ENCODE measurements at places on chromosomes 16 and 17. TPM values are rescaled to one million over a fixed set of nuclear protein-coding genes. Genes with fewer than 3 reads are reported as not detected.

The ODAD4 gene
- 0.48 TPM for total RNA-seq

The CDH5 gene
- 52.8 TPM for total RNA-seq

The HBA1 gene
- total RNA-seq: 15.2 TPM

The SEPTIN1 gene
- 4.6 TPM for total RNA-seq

The RHBDF1 gene
- total RNA-seq: 43.3 TPM

The DYNLRB2 gene
- total RNA-seq: 1.9 TPM

The ITGAX gene
- total RNA-seq: 16.8 TPM

The PMFBP1 gene
- total RNA-seq: 0.33 TPM

The ERN2 gene
- not detected for total RNA-seq

DNA sequence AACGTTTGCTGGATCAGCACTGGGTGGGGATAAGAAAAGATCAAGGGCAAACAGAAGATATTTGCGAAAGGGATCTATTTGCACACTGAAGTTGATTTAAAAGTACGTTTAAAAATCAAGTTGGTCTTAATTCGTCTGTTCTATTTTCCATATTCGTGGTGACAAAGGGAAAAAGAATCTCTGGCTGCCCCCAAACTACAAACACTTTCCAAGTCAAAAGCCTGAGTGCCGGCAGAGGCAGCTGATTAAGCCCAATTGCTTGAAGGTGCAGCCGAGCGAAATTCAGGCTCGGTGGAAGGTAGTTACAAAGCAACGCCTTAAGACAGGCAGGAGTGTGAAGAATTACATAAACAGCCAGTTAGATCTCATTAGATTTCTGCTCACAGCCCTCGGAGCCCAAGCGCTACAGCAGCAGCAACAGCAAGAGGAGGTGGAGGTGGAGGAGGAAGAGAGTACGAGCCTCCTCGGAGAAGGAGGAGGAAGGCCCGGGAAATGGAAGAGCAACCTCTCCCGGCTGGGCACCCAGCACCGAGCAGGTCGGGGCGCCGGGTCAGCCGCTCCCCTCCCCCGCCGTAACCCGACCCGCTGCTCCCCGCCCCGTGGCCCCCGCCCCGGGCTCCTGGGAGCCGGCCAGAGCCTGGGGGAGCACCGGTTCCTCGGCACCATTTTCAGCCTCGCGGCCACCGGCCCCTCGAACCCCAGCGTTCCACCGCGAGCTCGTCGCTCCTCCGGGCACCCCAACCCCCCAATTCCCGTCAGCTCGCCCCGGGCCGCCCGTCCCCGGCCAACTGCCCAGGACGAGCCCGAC is 890 bp downstream of the TOB1 start:
- H3K4me1 ChIP-seq: no peaks in the 10 kb centered on the region
- peak overlapping the region; percentile 100 for H3K27ac ChIP-seq
- H3K27me3 ChIP-seq: no peaks in the 10 kb centered on the region
- no peak for DNase-seq
- H3K36me3 ChIP-seq: no peaks in the 10 kb centered on the region

DNA sequence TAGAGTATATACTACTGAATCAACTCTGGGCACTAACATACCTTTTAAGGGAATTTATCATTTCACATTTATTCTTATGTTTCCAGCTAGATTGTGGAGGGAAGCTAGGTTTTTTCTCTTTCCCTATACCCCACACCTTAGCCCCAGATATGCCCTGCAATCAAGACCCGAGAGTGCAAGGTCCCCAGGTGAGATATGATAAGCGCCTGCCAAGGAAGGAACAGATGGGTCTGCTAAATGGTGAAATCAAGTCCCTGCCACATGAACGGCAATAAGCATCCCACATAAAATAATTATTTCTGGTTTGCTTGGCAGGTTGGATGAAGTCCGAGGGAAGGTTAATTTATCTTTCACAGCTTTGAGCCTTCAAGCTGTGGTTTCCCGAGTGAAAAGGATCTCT is 195.5 kb downstream of the TOX3 start:
- no peaks in the 10 kb centered on the region for H3K4me1 ChIP-seq
- no peak overlapping the region for H3K27ac ChIP-seq
- no peaks in the 10 kb centered on the region for H3K27me3 ChIP-seq
- no peak for DNase-seq
- H3K36me3 ChIP-seq: no peaks in the 10 kb centered on the region
- H3K4me3 ChIP-seq: no peak overlapping the region

DNA sequence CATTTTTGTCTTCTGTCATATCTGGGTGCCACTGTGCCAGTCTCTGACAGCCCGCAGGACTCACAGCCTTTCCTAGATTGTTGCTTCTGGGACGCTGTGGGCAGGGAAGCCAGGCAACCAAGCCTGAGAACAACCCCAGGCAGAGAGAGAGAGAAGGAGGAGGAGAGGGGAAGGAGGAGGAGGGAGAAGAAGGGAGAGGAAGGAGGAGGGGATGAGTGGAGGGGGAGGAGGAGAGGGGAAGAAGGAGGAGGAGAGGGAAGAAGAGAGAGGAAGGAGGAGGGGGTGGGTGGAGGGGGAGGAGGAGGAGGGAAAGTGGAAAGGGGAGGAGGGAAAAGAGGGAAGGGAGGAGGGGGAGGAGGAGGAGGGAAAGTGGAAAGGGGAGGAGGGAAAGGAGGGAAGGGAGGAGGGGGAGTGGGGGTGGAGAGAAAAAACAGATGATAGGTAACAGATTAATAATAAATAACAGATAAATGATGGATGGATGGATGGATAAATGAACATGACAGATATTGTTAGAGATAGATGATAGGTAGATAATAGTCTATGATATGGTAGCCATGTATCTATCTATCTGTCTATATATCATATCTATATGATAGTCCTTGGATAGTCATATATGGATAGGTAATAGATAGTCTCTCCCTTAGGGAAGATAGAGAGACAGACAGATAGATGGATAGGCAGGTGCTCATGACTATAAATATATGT is 29.3 kb downstream of the CLEC19A start:
- no peak overlapping the region for H3K4me3 ChIP-seq
- H3K36me3 ChIP-seq: no peaks in the 10 kb centered on the region
- no peaks in the 10 kb centered on the region for H3K27me3 ChIP-seq
- no peak overlapping the region for H3K27ac ChIP-seq
- DNase-seq: no peak

DNA sequence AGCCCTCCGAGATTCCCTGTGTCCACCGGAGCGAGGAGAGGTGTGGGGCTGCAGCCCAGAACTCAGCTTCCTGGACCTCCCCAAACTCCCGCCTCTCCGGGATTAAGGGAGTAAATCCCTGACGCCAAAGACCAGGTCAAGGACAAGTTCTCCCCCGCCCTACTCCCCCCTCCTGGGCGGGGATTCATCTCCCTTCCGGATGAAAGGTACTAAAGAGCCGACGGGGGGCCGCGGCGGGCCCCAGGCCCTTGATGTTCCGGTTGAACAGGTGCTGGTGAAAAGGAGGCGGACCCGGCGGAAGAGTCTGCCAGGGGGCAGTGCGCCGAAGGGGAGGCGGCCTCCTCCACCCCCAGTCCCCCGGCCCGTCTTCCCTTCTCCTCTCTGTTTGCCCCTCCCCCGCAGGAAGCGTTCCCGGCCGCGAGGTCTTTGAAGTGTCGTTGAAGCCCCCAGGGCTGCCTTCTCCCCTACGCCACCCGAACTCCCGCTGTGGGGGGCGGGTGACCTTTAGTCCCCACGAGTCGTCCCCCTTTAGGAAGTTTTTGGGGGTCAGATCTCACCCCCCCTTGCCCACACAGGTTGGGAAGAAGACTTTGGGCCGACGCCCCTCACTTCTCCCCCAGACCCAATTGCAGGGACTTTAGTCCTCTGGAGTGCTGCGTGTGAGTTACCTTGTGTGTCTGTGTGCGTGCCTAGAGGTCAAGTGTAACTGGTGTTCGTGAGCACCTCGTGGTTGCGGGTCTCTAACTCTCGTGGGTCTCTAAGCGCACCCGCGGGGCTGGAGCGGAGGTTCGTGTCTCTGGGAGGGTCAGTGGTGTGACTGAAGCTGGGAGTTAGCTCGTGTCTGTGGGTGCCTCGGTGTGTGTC is 1.1 kb upstream of the MLLT6 start:
- peaks cover 4% of the 10 kb centered on the region for H3K4me1 ChIP-seq
- DNase-seq: peak; percentile 90
- peak overlapping the region; percentile 96 for H3K27ac ChIP-seq
- no peaks in the 10 kb centered on the region for H3K27me3 ChIP-seq
- H3K36me3 ChIP-seq: no peaks in the 10 kb centered on the region
- peak overlapping the region; percentile 92 for H3K4me3 ChIP-seq

DNA sequence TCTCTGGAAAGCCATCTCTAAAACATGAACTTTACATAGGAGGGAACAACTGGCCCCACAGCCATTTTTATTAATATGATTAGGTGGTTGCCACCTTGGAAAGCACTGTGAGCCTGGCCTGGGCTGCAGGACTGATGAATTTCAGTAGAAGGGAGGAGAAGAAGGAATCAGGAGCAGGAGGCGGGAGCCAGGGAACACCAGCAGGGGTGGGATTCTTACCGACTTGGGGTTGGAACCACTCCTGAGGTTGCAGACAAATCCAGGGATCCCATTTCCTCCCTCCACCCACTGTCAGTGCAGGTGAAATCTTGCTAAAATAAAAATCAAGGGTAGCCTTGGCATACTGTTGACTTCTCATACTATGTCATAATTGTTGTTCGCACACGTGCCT is 16.9 kb upstream of the MAP3K14 start:
- no peaks in the 10 kb centered on the region for H3K4me1 ChIP-seq
- DNase-seq: peak; percentile 34
- H3K36me3 ChIP-seq: no peaks in the 10 kb centered on the region
- peak overlapping the region; percentile 58 for H3K27ac ChIP-seq
- H3K4me3 ChIP-seq: no peak overlapping the region
- no peaks in the 10 kb centered on the region for H3K27me3 ChIP-seq

GRCh38 chr16:87048730-87049115 is 268.5 kb downstream of the C16orf95 start:
- peak; percentile 3 for DNase-seq
- peaks cover 25% of the 10 kb centered on the region for H3K27me3 ChIP-seq
- no peak overlapping the region for H3K27ac ChIP-seq
- no peaks in the 10 kb centered on the region for H3K36me3 ChIP-seq
- H3K4me3 ChIP-seq: no peak overlapping the region
- H3K4me1 ChIP-seq: no peaks in the 10 kb centered on the region

DNA sequence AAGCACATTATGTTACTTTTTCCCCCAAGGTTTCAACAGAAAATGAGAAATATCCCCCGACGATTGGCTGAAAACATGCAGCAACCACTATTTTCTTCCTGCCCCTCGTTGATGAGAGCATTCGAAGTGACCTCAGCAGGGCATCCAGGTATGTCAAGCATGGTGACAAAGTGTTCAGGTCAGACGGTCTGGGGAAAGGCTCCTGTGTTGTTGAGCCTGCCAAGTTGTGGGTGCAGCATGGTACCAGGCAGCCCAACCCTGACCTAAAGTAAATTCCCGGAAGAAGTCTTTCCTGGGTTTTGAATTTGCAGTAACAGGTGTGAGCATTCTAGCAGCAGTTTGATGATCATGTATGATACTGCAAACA is 51.7 kb upstream of the SEC14L1 start:
- peak overlapping the region; percentile 79 for H3K4me3 ChIP-seq
- H3K27me3 ChIP-seq: no peaks in the 10 kb centered on the region
- peaks cover 7% of the 10 kb centered on the region for H3K36me3 ChIP-seq
- no peak for DNase-seq

DNA sequence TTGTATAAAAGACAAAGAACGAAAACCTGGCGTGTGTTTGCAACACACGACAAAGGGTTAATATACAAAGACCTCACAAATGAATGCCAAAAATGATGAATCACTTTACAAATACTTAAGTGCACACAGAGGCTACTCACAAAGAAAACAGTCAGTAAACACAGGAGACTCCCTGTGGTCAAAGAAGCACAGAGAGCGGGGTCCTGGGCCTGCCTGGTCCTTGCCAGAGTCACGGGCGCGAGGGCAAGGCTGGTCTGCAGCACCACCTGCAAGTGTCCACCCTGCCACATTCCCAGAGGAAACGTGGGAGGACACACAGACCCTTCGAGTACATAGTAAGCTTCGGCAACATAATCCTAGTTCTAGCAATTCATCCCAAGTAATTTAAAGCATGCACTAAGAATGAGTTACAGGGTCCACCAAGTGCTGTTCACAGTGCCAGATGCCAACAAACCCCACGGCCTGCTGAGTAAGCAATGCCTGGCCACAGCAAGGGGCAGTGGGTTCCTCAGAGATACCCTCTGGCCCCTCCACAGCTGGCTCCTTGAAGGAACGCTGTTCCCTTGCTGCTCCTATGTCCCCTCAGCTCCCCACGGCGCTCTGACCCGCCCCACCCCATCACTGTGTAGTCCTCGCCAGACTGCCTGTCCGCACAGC is 24.6 kb upstream of the FAAP100 start:
- no peak overlapping the region for H3K27ac ChIP-seq
- peak overlapping the region; percentile 4 for H3K4me3 ChIP-seq
- no peaks in the 10 kb centered on the region for H3K36me3 ChIP-seq

GRCh38 chr16:8828541-8829165 is 31.0 kb downstream of the PMM2 start:
- H3K4me1 ChIP-seq: no peaks in the 10 kb centered on the region
- no peak for DNase-seq
- H3K4me3 ChIP-seq: no peak overlapping the region
- H3K27me3 ChIP-seq: no peaks in the 10 kb centered on the region
- H3K27ac ChIP-seq: no peak overlapping the region
- H3K36me3 ChIP-seq: no peaks in the 10 kb centered on the region

GRCh38 chr16:64182985-64183384 is 938.9 kb downstream of the CDH11 start:
- DNase-seq: no peak
- no peak overlapping the region for H3K4me3 ChIP-seq
- H3K4me1 ChIP-seq: no peaks in the 10 kb centered on the region
- no peaks in the 10 kb centered on the region for H3K27me3 ChIP-seq
- H3K27ac ChIP-seq: no peak overlapping the region
- no peaks in the 10 kb centered on the region for H3K36me3 ChIP-seq

- no peaks in the 10 kb centered on the region for H3K4me1 ChIP-seq
- no peak overlapping the region for H3K4me3 ChIP-seq
- no peak for DNase-seq
These were observed 183.2 kb downstream of the CYB561 start for GRCh38 chr17:63262751-63263476.

DNA sequence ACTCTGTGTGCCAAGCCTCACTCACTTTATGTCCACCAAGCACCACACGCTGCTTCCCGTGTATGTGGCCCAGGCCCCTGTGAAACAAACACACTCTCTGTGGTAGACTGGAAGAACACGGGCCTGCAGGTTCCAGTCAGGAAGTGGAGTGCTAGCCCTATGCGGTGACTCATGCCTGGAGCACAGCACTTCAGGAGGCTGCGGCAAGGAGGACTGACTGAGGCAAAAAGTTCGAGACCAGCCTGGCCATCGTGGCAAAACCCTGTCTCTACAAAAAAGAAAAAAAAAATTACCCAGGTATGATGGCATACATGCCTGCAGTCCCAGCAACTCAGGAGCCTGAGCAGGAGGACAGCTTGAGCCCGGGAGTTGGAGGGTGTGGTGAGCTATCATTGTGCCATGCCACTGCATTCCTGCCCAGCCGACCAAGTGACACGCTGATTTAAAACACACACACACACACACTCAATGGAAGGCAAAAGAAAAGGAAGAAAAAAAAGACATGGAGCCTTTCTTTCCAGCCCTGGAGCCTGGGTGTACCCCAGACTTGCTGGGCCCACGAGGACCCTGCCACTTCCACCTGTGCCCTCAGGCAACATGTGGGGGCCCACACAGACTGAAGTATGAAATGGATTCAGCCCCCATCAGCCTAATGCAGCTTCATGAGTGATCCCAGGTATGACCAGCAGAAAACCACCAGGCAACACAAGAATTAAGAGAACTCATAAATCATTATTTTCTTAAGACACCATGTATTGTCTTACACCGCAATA is 126.6 kb downstream of the ANKRD11 start:
- no peak overlapping the region for H3K27ac ChIP-seq
- no peak overlapping the region for H3K4me3 ChIP-seq
- peaks cover 4% of the 10 kb centered on the region for H3K4me1 ChIP-seq
- no peaks in the 10 kb centered on the region for H3K36me3 ChIP-seq
- no peaks in the 10 kb centered on the region for H3K27me3 ChIP-seq

GRCh38 chr17:66403846-66404556 is 101.6 kb downstream of the PRKCA start:
- no peak for DNase-seq
- H3K36me3 ChIP-seq: no peaks in the 10 kb centered on the region
- no peak overlapping the region for H3K27ac ChIP-seq
- no peaks in the 10 kb centered on the region for H3K27me3 ChIP-seq
- no peak overlapping the region for H3K4me3 ChIP-seq

All from breast epithelium (tissue), 4 donors.